ENCODE measurements at places on chromosomes 1 and 21. TPM values are rescaled to one million over a fixed set of nuclear protein-coding genes. Genes with fewer than 3 reads are reported as not detected.

DNA sequence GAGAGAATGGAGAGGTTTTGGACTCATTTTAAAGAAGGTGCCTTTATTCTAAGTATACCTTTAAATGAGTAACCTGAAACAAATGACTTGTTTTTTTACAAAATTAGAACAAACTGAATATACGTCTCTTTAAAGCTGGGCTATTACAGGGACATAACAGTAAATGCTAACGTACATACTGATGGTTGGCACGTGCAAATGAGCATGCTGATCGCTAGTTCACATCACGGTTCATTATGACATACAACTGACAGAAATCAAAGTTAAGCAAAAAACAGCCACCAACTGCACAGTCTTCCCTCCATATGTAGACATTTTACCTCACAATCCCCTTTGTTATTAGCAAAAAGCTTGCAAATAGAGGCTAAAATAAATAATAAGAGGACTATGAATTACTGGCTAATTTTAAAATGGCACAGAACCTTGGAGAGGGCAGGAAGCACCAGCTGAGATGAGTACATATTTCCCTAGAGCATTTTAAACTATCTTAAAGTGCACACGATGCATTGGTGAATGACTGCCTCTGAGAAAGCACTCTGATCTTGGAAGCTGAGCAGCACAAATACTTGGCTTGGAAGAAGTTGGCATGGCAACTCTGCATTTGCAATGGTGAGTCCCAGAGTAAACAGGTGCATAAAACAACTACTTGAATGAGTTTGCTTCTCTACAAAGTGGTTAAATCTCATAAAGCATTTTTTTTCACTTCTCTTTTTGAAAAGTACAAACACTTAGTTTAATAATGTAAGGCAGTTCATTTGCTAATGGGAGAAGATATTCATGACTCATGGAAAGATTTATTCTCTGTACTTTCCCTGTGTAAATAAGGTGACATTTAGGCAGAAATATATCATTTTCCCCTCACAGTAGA lies 204.7 kb downstream of the LHX8 start:
- no peaks in the 10 kb centered on the region for H3K4me1 ChIP-seq
- DNase-seq: no peak
- no peaks in the 10 kb centered on the region for H3K27me3 ChIP-seq
- H3K36me3 ChIP-seq: no peaks in the 10 kb centered on the region
- H3K27ac ChIP-seq: no peak overlapping the region

The SPRR2A gene
- total RNA-seq: not detected

GRCh38 chr1:235864469-235864868 lies 2.2 kb downstream of the LYST start:
- H3K27ac ChIP-seq: no peak overlapping the region
- DNase-seq: no peak
- no peaks in the 10 kb centered on the region for H3K27me3 ChIP-seq
- peaks cover 2% of the 10 kb centered on the region for H3K36me3 ChIP-seq
- peak overlapping the region; percentile 97 for H3K4me3 ChIP-seq

DNA sequence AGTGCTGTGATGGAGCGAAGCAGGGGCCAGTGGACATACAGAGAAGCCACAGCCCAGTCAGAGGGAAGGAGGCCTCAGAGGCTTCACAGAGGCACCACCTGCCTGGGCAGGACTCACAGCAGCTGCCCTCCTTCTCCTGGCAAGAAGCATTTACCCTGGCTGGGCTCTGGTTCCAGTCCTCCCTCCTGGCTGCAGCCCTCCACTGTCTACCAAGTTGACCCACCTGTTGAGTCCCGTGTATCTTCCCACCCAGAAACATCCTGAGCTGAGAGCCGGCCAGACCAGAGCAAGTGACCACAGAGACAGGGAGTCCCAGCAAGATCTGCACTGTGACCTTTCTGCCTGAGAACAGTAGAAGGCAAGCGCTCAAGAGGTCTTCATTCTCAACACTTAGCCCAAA lies 49.7 kb downstream of the GLIS1 start:
- H3K4me3 ChIP-seq: no peak overlapping the region
- no peaks in the 10 kb centered on the region for H3K36me3 ChIP-seq
- DNase-seq: no peak
- H3K4me1 ChIP-seq: no peaks in the 10 kb centered on the region
- no peak overlapping the region for H3K27ac ChIP-seq

The ETV3 gene
- 89.5 TPM for total RNA-seq

The DEPDC1 gene
- total RNA-seq: 0.39 TPM

The CFAP107 gene
- not detected for total RNA-seq

DNA sequence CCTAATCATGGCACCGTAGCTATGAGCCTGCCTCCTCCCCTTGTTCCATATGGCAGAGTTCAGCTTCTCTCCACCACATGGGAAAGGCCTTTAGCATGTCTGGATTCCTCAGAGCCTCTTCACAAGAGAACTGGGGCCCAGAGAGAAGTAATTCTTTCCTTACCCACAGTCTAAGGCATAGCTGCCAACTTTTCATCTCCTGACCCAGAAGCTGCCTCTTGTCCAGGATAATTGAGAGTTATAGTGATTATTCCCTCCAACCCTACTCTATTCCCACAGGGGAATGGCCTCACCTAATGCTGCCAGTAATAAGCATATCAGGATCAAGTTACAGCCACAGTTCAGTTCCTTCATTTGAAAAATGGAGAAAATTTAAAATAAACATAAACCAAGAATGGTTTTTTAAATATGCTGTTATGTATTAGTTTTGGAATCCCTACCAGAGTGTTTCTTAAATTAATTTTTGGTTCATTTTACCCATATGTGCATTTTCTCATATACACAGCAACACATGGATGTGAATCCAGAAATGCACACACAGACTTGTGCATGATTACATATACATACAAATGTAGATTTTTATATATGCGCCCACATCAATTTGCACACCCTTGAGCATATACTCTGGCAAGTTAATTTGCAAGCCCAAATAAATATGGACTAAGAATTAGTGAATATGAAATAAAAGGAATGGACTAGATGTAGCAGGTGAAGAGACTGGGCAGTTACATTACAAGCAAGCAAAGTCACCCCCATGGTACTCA lies 63.9 kb upstream of the WARS2 start:
- DNase-seq: no peak
- no peaks in the 10 kb centered on the region for H3K27me3 ChIP-seq
- H3K4me3 ChIP-seq: no peak overlapping the region

DNA sequence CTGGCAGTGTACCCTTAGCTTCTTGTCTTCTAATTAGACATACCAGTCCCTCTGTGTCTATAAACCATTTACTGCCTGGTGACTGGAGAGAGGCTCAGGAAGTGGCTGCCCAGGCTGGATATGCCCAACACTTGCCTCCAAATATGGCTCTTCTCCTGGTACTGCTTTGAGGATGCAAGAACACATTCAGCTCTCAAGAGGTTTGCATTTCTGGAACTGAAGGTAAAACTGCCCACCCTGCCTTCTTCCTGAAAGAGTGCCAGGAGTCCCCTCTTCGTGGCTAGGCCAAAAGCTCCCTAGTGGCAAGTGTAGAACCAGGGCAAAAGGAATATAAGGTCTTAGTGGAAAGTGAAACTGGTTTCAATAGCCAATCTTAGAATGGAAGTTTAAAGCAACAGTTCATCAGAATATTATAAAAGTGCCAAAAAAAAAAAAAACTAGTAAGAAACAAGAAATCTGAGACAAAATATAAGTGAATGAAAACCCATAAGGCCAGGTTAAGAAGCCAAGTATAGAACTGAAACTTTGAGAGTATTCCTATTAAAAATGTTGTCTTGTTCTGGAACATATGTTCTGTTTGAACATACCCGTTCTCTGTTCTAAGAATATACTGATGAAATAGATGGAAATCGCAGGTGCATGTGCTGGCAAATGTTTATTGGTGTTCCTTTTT lies 77.2 kb upstream of the CTTNBP2NL start:
- no peaks in the 10 kb centered on the region for H3K36me3 ChIP-seq
- DNase-seq: no peak
- no peak overlapping the region for H3K27ac ChIP-seq
- peaks cover 3% of the 10 kb centered on the region for H3K27me3 ChIP-seq
- H3K4me1 ChIP-seq: no peaks in the 10 kb centered on the region
- H3K4me3 ChIP-seq: no peak overlapping the region

- DNase-seq: no peak
- H3K4me1 ChIP-seq: no peaks in the 10 kb centered on the region
- H3K27me3 ChIP-seq: no peaks in the 10 kb centered on the region
- H3K36me3 ChIP-seq: no peaks in the 10 kb centered on the region
- H3K27ac ChIP-seq: no peak overlapping the region
- no peak overlapping the region for H3K4me3 ChIP-seq
Measured at GRCh38 chr1:3166206-3166918, 97.4 kb downstream of the PRDM16 start.

GRCh38 chr1:150902751-150903150 lies 15.8 kb downstream of the CTXND2 start:
- H3K27ac ChIP-seq: no peak overlapping the region
- no peaks in the 10 kb centered on the region for H3K4me1 ChIP-seq
- DNase-seq: no peak
- H3K36me3 ChIP-seq: no peaks in the 10 kb centered on the region

- no peak overlapping the region for H3K27ac ChIP-seq
- H3K27me3 ChIP-seq: peaks cover 4% of the 10 kb centered on the region
- no peak overlapping the region for H3K4me3 ChIP-seq
- H3K36me3 ChIP-seq: no peaks in the 10 kb centered on the region
- no peaks in the 10 kb centered on the region for H3K4me1 ChIP-seq
Measured at GRCh38 chr1:36938819-36939218, 95.5 kb downstream of the GRIK3 start.

The MSH4 gene
- total RNA-seq: 0.22 TPM

DNA sequence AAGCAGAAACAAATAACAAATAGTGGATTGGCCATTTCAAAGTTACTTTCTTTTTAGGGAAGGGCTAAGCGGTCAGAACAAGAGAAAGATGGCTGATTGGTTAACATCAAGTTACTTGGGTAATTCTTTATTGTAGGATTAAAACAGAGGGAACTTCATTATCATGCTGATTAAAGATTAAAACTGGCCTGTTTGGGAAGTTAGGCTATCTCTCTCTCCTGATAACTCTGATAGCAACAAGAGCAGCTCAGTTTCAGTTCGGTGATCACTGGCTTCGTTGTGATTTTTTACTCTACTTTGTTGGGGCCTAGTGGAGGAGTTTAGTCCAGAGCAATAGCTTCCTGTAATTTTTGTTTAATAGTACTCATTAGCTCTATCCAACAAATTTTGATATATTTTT lies 20.5 kb upstream of the COP1 start:
- H3K4me1 ChIP-seq: no peaks in the 10 kb centered on the region
- DNase-seq: no peak
- no peaks in the 10 kb centered on the region for H3K36me3 ChIP-seq
- H3K27me3 ChIP-seq: no peaks in the 10 kb centered on the region

DNA sequence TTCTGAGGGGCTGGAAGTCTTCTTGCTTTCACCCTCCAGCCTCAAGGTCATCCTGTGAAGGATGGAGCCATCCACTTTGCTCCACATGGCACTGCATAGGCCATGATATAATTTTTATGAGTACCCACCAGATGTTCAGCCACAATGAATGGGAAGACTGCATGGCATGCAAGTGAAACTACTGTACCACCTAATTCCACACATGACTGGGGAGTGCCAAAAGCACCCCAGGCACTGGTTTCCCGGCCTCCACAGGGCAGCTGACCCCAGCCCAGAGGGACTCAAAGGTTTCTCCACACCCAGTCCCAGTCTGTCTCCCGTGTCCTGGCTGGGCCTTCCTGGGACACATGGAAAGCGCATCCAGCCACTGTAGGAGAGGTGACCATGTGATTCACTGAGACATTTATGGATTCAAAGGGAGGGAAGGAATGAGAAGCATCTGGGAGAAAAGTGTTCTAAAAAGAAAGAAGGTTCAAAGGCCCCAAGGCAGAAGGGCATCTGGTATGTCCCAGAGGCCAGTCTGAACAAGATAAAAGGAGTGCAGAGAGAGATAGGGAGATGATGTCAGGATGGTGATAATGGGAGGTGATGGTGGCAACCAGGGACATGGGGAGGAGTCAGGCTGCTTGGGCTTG lies 12.1 kb downstream of the RHOU start:
- H3K36me3 ChIP-seq: no peaks in the 10 kb centered on the region
- no peak overlapping the region for H3K27ac ChIP-seq
- no peaks in the 10 kb centered on the region for H3K4me1 ChIP-seq
- no peak overlapping the region for H3K4me3 ChIP-seq
- DNase-seq: no peak
- peaks cover 13% of the 10 kb centered on the region for H3K27me3 ChIP-seq

DNA sequence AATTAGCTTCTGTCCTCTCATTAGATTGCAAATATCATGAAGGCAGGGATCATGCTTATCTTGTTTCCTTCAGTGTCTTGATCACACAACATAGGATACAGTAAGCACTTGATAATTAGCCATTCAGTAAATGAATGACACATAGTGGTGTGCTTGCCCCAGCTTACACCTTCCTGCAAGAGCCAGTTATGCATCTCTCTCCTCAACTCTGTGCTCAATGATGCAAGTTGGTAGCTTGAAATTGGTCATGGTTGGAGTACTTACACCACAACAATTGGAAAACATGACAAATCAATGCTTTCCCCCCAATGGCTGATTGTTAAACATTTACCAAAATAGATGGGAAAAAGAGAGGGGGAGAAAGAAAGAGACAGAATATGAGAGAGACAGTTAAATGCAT lies 129.2 kb downstream of the NUF2 start:
- no peak overlapping the region for H3K4me3 ChIP-seq
- H3K4me1 ChIP-seq: no peaks in the 10 kb centered on the region
- DNase-seq: no peak
- no peaks in the 10 kb centered on the region for H3K27me3 ChIP-seq
- H3K27ac ChIP-seq: no peak overlapping the region

DNA sequence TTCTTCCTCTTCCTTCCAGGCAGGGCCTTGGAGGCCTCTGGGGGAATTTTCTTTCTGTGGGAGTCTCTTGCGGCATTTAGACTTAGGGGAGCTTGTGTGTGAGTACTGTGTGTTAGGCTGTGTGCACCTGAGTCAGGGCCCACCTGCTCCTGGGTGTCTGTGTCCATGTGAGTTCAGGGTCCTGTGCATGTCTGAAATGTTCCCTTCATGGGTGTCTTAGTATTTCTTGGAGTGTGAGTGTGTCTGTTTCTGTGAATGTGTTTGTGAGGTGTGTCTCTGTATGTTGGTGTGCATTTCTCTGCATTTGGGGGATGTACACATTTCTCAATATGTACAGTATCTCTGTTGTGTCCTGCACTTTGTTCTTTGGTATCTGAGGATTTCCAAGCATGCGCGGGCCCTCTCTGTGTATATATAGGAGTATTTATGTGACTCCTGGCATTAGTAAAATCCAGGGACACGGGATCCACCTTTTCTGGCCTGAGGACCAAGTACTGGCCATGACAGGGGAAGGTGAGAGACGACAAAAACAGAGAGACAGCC lies 2.4 kb downstream of the TFAP2E start:
- no peak for DNase-seq
- peaks cover 24% of the 10 kb centered on the region for H3K4me1 ChIP-seq
- H3K27me3 ChIP-seq: no peaks in the 10 kb centered on the region
- no peak overlapping the region for H3K27ac ChIP-seq
- H3K4me3 ChIP-seq: no peak overlapping the region
- H3K36me3 ChIP-seq: no peaks in the 10 kb centered on the region

DNA sequence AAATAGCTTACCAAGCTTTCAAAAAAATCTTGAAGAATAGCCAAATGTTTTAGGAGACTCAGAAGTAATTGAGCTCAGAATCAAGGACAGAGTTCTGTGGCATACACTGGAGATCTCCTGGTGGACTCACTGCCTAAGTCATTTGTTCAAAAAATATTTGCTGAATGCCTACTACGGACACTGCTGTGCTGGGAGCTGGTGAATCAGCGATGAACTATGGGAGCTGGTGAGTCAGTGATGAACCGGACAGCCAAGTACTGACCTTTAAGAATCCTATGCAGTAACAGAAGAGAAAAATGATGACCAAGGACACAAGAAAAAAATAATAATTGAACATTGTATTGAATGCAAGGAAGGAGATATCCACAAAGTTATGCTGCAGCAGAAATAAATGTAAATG lies 717.9 kb upstream of the CXADR start:
- H3K36me3 ChIP-seq: no peaks in the 10 kb centered on the region
- no peak for DNase-seq
- no peak overlapping the region for H3K4me3 ChIP-seq
- no peaks in the 10 kb centered on the region for H3K27me3 ChIP-seq

Measured in CD4-positive, CD25-positive, alpha-beta regulatory T cell (primary cell).